GM23248 (cell line): ENCODE measurements at places on chromosomes 3 and 15.
A peak's percentile ranks its signal among the peaks of the same experiment; 100 is the strongest.

- no peak for DNase-seq
Measured at GRCh38 chr15:64146885-64147681, 4.4 kb upstream of the SNX22 start.

DNA sequence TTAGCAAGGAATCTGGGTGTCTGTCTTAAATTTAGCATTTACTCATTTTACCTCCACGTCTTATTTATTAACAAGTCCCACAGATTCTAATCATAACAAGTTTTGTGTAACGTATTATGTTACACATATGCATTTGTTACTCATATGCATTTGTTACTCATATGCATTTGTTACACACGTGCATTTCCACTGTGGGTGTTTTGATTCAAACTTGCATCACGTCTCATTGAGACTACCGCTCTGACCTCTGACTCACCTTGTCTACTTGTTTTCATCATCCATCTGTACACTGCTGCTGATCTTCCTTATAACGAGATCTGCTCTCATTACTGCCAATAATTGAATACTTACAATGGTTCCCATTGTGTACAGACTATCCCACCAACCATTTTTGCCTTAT, 1141.4 kb downstream of the TBL1XR1 start:
- DNase-seq = peak; percentile 31

DNA sequence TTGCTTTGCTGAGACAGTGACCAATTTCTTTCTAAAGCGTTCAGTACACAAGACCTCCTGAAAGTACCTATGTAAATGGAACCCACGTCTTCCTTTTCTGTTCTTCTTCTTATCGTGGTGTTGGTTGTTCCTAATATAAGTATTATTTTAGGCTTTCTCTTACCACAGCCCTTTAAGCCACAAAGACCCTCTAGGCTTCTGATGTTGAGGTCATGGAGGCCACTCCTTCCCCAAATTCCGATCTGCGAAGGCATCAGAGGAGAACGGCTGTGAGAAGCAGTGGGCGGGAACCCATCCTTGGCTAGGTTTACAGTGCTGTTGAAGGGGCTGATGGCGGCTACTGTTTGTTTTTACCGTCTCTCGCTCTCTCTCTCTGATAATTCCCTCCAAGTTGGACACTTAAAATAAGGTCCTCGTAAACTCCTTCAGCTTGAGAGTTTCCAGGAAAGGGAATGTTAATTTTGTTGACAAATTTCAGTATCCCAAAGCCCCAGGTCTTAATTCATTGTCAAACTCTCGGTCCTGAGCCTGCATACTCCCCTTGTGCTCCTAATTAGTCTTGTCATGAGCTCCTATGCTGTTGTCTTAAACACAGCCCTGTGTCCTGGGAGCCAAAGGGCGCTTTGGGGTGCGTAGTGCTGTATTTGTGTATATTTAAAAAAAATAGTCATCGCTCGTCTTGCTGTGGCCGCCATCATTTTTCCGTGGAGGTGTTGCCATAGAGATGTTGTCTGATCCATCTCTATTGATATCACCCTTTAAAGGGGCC, 178.8 kb downstream of the OPA1 start:
- DNase-seq = no peak

DNA sequence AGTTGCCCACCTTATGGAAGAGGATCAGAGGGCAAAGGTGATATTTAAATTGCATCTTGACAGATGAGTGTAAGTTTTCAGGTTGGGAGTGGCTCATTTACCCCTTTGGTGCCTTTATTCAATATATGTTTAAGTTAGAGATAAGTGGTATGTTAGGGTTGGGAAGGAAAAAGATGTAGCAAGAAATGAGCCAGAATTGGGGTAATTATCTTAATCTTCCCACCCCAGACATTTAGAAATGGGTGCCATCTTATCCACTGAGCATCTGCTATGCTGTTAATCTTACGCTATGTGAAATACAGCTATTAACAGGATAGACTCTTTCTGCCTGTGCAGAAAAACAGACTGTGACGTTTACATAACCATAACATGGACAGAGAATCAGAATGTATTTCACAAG, 6.3 kb downstream of the CMTM7 start:
- DNase-seq = no peak
